ENCODE measurements at places on chromosomes 7 and 10.

- no peak for DNase-seq
These were observed 34.8 kb upstream of the ORC5 start for GRCh38 chr7:104242638-104243037.

GRCh38 chr7:86926732-86927131 is 132.7 kb downstream of the ELAPOR2 start:
- DNase-seq, result peak; percentile 61

DNA sequence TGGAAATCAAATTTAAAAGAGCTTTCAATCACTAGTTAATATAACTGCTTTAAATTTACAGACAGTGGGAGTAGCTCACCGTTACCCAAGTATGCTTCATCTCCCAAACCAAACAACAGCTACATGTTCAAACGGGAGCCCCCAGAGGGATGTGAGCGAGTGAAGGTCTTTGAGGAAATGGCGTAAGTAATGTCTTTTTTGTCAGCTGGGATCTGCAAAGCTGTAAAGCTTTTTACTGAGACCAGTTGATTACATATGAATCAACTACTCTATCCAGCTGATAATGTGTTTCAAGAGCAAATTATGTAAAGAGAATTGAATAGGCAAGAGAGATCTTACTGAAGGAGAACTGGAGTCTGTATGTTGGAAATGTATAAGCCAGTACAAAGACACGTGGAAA is 116.2 kb downstream of the GLCCI1 start:
- DNase-seq, result peak; percentile 9

DNA sequence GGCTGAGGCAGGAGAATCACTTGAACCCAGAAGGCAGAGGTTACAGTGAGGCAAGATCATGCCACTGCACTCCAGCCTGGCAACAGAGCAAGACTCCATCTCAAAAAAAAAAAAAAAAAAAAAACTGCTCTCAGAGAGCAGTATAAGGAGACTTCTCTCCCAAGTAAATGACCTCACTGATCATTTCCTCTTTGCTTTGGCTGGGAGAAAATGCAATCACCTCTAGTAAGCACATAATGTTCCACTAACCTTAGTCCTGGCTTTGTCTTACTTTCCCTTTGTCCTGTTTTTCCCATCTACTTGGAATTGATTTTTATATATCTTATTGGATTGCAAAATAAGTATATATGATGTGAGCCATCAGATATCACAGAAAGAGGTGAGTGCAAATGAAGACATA is 2.5 kb downstream of the SLC25A13 start:
- no peak for DNase-seq

DNA sequence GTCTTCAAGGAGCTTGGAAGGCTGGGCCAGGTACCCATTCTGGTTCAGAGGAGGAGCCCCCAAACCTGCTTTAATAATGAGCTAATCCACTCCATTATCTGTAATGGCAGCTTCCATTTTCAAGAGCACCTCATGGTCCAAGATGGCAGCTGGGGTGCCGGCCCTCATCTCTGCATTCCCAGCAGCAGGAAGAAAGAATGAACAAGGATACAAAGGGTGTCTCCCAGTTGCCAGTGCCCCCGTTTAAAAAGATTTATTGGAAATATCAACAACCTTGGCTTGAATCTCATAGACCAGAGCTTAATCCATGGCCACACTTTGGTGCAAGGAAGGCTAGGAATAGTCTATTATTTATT is 8.5 kb downstream of the LAT2 start:
- no peak for DNase-seq

Measured in NCI-H1417 (cell line).